ENCODE measurements at places on chromosomes 6 and 20.
A peak's percentile ranks its signal among the peaks of the same experiment; 100 is the strongest.

- no peak for DNase-seq
Measured at GRCh38 chr6:139480356-139481165, 106.1 kb upstream of the CITED2 start.

GRCh38 chr20:3238616-3239025 is 369 bp downstream of the SLC4A11 start:
- no peak for DNase-seq

GRCh38 chr6:38346291-38347079 is 293.2 kb downstream of the BTBD9 start:
- DNase-seq = peak; percentile 97

DNA sequence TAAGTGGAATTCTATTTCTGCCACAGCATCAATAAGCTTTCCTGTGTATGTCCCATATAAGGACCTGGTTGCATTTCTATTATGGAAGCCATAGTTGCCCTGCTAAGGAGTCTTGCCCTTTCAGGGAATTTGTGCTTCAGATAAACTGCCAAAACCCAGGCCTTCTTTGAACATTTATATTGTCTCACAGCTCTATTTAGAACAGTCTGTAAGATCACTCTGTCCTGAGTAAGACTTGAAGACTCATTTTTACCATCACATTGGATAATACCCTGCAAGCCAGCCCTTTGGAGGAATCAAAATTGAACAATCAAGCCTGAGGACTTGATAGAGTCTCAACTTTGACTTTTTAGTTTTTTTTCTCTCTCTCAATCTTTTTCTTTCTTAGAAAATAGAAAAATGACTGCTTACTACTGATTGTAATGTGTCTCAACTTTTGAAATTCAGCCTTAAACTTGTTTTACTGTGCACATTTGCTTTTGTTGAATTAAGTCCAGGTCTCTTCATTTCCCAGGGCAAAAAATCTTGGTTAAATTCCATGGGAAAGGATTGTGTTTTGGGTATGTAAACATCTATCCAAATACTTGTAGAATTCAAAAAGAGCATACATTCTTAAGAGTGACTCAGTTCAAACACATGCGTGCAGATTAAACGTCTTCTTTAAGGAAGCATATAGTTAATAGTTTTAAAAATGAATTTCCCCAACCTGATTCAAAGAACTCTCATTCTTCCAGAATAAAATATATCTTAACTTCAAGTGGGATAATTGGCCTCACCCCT is 91.2 kb downstream of the PLCB1 start:
- peak; percentile 96 for DNase-seq

- no peak for DNase-seq
Measured at GRCh38 chr6:25547797-25548196, 104.2 kb upstream of the SCGN start.

DNA sequence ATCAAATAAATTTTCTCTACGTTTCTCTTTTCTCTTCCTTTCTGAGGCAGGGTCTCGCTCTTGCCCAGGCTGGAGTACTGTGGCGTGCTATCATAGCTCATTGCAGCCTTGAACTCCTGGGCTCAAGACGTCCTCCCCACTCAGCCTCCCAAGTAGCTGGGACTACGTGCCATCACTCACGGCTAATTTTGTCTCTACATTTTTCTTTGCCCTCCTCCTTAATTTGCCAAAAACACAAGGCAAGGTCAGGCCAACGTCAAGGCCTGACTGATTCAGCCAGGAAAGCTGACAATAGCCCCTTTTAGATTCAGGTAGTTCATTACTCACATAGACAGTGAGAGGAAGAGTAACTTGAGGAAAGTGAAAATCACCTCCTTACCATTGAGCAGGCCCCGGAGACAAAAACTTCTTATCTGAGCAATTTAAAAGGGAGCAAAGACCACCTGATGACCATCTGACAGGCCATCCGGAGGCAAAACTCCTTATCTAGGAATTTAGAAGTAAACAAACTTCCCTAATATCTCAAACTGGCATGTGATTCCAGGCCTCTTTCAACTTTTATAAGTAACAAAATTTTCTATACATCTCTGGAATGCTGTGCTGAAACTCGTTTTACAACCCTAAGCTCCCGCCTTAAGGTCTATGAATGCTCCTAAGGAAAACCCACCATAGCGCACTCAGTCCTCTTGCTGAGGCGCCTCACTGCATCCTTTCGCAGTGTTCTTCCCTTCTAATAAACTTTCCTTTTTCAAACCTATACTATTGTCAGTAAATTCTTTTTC is 42.1 kb upstream of the SRPK1 start:
- DNase-seq = no peak

DNA sequence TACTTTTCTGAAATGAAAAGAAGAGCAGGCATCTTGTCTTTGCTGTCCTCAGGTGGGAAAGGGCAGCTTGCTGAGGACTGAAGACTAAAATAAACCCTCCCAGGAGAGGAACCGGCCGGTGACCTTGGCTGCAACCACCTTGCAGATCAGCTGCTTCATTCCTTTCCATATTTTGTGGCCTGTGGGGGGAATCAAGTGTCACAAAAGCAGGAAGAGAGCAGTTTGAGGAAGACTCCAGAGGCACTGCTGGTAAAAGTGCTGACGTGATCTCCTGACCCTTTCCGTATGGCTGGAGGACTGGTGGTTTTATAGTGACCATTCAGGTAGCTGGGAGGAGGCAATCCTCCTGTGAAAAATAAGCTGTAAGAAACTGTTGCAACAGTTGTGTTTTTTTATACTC is 157.0 kb downstream of the PLCB4 start:
- DNase-seq = no peak

DNA sequence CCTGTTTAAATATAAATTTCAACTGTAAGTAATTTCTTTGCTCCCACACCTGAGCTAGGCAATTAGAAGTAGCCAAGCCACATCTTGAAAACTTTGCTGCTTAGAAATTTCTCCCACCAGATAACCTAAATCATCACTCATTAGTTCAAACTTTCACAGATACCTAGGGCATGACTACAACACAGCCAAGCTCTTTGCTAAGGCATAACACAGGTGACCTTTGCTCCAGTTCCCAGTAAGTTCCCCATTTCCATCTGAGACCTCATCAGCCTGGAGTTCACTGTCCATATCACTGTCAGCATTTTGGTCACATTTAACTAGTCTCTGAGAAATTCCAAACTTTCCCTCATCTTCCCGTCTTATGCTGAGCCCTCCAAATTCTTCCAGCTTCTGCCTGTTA is 79.8 kb upstream of the OPRM1 start:
- no peak for DNase-seq

GRCh38 chr20:17932396-17932795 is 36.2 kb downstream of the SNX5 start:
- no peak for DNase-seq

- DNase-seq = peak; percentile 55
Measured at GRCh38 chr6:100472674-100473073, 8.0 kb upstream of the SIM1 start.

- no peak for DNase-seq
Measured at GRCh38 chr6:8875986-8876385, 440.6 kb upstream of the SLC35B3 start.

DNA sequence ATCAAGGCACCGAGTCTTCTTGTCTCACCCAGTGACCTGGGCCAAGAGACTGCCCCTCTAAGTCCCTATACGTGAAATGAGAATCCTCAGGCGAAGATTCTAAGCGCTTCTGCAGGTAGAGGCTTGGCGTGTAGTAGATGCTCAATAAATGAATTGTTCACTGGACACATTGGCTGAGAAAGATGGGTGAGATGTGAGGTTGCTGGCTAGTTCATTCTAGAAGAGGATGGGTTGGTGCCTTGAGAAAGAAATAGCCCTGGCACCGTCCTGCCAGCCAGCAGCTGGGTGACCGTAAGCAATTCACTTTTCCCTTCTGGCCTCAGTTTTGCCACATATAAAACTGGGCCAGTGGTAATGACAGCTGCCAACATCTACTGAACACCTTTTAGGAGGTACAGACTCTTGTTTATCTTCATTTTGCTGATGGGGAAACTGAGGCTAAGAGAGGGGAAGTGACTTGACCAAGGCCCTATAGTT is 1.4 kb downstream of the SRC start:
- no peak for DNase-seq

DNA sequence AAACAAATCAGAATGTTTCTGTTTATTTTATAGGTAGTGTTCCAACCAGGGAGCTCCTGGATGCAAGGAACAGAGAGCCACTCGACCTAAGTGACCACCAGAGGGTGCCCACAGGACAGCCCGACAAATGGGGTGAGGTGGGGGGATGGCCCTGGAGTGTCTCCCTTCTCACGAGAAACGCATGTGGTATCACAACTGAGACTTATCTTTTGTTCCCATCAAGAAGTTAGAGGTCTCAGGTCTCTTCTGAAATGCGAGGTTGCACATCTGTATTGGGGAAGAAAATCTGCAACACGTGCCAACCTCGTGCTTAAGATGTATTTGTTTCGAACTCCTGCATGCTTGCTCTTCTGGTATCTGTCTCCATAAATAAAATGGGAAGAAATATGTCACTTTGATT is 104.0 kb downstream of the ISM1 start:
- DNase-seq = peak; percentile 35

DNA sequence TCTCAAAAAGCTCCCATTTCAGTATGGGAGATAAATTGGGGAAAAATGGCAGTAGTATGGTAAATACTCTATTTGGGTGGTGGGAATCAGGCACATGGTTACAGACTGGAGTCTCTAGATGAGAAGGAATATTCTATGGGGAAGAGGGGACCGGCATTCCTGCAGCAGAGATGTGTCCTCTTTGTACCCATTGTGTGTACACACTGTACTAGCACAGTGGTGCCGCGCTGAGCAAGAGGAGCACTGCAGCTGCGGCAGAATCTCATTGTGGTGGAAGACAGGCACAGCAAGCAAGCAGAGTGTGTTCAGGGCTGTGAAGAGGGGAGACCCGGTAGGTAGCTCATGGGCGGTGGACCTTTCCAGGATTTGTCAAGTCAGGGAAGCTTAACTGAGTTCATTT is 13.0 kb downstream of the AFDN start:
- DNase-seq = no peak

- DNase-seq = no peak
Measured at GRCh38 chr20:62557462-62557861, 81.7 kb upstream of the GATA5 start.

DNA sequence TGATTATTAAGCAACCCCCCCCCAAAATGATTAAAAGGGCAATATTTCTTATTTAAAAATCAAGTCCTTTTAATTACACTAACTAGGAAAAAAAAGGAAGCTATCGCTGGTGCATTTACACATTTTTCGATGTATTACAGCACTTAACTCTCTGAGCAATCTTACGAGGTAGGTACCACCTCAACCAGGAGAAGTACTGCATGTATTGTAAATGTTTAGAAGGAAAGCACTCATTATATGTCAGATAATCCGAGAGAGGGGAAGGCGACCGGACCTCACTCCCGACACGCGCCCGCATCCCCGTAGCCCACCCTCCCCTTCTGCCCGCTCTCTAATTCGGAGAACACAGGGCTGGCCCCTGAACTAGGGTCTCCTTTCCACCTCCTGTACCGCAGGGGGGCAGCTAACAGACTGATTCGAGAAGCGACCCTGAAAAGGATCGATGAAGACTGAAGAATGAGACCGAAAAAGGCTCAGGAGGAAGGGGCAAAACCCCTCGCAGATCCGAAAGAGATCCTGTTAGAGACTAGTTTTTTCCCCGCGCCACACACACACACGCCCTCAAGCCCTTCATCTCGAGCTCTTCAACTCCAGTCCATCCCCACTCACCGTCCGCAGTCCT is 337 bp downstream of the ESF1 start:
- no peak for DNase-seq

GRCh38 chr20:51492167-51493092 is 50.1 kb downstream of the NFATC2 start:
- DNase-seq = peak; percentile 42

GRCh38 chr6:34773916-34774315 is 16.6 kb downstream of the SNRPC start:
- no peak for DNase-seq

GRCh38 chr6:113697632-113698410 is 159.3 kb upstream of the MARCKS start:
- peak; percentile 87 for DNase-seq

GRCh38 chr20:43863821-43864544 is 50.7 kb upstream of the TOX2 start:
- DNase-seq = no peak

DNA sequence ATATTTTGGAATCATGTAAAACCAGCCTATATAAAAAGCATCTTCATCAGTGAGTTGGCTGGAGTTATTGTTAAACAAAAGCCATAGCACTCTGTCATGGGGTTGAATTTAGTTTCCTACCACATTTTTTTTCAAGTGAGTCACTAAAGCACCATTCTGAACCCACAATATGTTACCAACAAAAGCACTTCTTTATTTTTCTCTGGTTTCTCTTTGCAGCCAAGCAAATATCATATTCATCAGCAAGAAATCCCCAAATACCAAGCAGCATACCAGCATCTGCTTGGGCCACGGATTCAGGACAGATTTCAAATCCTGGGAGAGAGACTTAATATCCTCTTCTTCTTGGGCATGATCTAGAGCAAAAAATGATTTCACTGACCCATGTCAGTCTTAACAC is 441.4 kb downstream of the BCKDHB start:
- DNase-seq = peak; percentile 96

- DNase-seq = no peak
Measured at GRCh38 chr6:168078175-168078942, 653 bp downstream of the FRMD1 start.

DNA sequence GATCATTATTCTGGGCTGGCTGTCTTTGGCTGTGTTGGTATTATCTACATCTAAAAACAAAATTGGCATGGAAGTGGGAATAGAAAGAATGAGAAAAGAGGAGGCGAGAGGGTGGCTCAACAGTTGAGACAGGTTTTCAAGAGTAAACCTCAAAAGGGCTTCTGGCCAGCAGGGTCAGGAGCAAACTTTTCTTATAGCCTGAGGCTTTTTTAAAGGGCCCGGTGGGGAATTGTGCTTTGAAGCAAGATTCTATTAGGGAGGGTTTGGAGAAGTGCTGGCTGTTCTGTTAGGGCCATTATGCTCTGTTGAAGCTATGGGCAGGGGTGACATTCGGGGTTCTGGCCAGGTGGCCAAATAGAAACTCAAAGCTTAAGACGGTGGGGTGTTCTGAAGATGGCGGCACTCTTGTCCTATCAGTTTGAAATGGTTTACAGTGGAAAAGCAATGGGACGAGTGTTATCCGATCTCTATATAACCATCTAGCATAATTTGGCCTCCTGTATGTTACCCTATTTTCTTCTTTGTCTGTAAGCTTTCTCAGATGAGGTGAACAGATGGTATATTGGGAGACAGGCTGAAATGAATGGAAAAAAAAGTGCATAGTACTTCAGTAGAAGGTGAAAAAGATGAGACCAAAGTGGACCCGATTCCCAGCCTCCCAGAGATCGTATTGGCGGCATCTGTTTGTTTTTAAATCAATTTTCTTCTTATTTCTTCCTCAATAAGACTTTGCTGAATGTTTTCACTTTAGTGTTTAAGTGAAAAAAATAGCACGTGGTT is 132.1 kb upstream of the CNR1 start:
- DNase-seq = no peak

- DNase-seq = no peak
Measured at GRCh38 chr6:43200541-43200940, 18.5 kb downstream of the CUL9 start.

GRCh38 chr6:148658681-148659430 is 88.0 kb upstream of the UST start:
- no peak for DNase-seq

Measured in fibroblast of skin of back (primary cell).